ENCODE measurements at places on chromosomes 16 and 17.

DNA sequence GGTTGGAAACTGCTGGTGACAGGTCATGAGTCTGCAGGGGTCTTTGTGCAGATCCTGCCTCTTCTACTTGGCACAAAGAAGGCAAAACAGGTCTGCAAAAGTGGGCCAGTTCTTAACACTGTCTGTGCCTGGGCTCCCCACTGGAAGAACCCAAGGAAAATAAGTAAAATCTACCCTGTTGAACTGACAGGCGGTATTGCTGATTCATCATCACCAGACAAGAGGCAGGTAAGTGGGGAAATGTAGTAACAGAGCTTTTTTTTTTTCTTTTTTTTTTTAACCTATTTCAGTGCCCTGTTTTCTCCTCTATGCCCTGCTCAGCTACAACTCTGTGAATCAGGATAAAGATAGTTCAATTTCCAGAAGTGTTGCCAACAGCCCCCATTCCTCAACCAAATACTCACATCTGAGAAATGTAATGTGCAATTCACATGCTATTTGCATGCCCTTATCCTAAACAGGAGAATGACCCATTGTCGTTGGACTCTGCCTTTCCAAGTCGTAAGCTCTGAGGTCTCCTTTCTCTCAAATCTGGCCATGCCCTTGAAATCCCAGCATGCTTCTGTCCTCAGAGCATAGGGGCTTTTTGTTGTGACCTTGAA lies 237.0 kb downstream of the SOX9 start:
- no peak for DNase-seq

- no peak for DNase-seq
Measured at GRCh38 chr16:25996052-25996451, 304.3 kb downstream of the HS3ST4 start.

DNA sequence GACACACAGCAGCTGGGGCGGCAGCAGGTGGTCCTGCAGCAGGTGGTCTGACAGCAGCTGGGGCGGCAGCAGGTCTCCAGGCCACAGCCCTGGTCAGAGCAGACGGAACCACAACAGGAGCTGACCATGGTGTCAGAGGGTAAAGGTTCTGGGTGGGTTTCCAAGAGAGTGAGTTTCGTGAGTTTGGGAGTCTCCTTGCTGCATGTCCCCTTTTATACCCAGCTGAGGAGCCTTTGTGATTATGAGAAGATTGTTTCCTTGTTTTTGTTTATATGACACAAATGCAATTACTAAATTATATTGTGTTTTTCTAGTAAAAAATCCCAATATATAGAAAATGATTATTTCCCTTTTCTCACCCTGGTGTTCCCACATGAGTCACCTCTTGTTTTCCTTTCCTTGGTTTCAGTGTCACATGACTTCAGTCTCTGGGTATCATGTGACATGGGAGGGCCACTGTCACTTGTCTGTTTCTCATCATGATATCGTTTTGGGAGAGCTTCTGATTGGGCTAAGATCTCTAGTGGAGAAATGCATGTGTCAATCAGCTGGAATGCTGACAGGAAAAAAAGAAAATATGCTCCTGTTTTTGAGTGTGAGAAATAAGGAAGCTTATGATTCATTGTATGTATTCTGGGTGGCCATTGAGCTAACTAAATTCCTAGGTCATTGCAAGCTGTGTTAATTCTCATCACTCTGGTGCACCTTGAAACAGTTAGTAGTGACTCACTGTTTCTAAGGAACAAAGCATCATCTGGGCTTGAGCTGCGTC lies at the start of gene KRTAP4-6:
Gene KRTAP4-6, minus strand, starts transcription at position 185 of the 772 bp plus-strand sequence. Its CDS starts 57 bp downstream, at position 128.
- DNase-seq, result no peak

- DNase-seq, result no peak
Measured at GRCh38 chr17:72351884-72352346, 231.1 kb downstream of the SOX9 start.

GRCh38 chr17:49681106-49681979 lies 3.4 kb upstream of the SPOP start:
- DNase-seq, result no peak

GRCh38 chr17:79975498-79976134 lies 60.1 kb downstream of the TBC1D16 start:
- no peak for DNase-seq

DNA sequence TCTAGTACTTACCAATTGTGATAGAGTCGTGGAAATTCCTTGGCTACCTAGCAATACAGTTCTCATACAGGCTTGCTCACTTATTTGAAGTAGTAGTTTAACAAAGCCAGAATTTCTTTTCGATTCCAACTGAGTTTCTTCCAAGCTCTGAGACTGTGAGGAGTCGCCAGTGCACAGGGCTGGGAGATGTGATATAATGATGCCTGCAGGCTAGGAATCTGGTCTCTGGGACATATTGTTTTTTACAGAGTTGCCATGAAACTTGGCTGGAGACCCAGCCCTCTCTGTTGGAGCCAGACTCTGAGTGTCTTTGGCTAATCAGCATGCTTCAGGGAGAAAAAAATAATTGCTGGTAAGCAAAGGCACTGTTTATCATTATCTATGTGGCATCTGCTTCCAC lies 698.8 kb upstream of the GOT2 start:
- no peak for DNase-seq

GRCh38 chr17:49850772-49851386 lies 3.0 kb upstream of the TAC4 start:
- no peak for DNase-seq

- DNase-seq, result no peak
Measured at GRCh38 chr16:19899605-19899955, 14.9 kb upstream of the GPRC5B start.

DNA sequence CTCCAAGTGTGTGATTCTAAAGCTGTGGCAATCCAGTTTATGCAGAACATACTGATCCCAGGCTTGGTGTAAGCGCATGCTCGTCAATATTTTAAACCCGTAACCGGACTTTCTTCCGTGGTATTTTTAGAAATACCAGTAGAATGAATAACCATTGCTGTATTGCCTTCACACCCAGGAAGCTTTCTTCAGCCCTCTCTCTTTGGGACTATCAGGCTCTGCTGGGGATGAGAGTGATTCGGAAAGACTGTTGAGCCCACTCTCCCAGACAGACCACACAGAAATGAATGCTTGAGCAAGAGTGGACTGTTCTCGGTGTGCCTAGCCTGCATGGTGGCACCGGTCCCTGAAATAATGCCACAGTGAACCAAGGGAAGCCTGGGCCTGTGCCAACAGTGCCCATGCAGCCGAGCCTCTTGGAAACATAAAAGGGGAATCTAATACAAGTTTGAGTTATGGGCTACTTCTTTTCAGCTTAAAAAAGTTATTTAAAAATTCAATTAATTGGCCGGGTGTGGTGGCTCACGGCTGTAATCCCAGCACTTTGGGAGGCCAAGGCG lies 89.9 kb upstream of the ELAC2 start:
- no peak for DNase-seq

DNA sequence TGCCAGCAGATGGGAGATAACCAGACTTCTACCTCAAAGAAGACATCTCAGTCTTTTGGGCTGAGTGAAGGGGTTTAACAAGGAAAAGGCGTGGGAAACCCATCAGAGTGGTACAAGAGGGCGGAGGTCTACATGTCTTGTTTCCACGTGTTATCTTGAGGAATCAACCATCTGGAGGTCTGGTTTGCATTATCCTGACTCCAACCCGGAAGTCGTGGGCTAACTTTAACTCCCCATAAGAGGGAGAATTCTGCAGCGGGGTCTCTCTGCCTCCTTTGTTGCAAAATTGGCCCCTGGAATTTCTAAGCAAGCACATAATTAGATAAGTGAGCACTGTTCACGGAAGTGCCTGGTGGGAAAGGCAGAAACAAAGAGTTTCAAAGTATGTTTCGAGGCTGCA lies 398.7 kb upstream of the C16orf82 start:
- DNase-seq, result no peak

DNA sequence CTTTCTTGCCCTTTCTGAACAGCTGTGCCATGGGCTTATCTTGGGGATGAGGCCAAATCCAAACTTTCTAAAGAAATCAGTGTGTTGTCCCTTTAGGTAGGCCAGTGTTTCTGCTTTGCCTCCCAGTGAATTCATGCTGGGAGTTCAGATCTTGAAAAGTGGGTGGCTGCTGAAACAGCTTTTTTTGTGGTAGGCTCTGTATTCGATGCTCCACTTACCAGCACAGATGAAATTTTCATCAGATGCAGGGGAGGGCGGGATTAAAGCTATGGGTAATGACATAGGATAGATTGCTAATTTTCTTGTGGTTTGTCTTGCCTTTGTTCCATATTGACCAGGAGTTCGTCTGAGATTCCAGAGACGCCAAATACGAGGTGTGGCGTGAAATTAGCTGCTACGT lies 2.8 kb downstream of the SOCS7 start:
- no peak for DNase-seq

GRCh38 chr16:55868980-55869379 lies 6.2 kb downstream of the CES5A start:
- no peak for DNase-seq

- DNase-seq, result no peak
Measured at GRCh38 chr17:78409191-78409928, 30.9 kb downstream of the PGS1 start.

DNA sequence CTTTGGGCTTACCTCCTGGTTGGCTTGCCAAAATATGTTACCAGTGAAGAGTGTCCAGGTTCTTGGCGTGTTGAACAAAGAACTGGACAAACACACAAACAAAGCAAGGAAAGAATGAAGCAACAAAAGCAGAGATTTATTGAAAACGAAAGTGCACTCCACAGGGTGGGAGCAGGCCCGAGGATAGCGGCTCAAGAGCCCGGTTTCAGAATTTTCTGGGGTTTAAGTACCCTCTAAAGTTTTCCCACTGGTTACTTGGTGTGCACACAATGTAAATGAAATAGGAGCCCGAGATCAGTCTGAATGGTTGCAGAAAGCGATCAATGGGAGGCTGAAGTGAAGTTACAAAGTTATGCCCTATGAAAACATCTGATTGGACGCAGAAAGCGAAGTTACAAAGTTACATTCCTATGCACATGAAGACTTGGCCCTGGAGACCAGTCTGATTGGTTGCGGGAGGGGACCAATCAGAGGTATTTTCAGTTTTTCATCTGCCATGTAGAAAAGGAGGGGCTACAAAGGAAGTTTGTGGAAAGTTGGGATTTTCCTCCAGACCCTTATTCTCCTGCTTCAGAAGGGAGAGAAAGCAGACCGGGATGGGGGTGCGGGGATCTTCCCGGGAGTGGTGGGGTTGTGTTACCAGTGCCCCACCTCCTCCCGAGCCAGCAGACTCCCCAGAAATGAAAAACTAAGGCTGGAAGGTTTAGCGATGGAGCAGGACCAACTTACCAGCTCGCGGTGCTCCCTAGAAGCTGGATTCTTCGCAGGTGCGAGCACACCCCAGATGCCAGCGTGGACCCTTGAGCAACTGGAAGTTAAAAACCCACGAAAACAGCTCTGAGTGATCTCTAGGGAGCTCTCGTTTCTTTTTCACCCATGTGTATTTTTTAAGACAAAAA lies at the start of gene SLFN12:
Gene SLFN12, minus strand, starts transcription at position 325 of the 899 bp plus-strand sequence. CDS start 9,472 bp downstream, outside the sequence.
- DNase-seq, result no peak

- DNase-seq, result no peak
Measured at GRCh38 chr16:84597931-84598351, 19.9 kb downstream of the COTL1 start.

DNA sequence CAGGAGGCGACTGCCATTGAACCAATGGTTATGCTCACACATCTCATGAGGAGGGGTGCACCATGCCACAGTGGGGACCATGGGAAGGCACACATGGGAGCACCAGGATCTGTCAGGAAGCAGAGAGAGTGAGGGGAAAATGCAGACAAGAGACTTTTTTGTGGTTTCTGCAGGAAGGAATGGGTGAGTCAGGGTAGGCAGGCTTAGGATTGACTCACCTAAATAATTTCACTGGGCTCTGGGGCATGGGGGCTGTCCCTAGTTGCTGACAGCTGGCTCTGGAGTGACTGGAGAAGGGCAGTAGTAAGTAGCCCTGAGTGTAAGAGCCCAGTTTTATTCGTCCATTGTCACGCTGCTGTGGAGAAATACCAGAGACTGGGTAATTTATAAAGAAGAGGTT lies 202.4 kb downstream of the AXIN2 start:
- DNase-seq, result no peak
